RWPE2 (cell line): ENCODE measurements at places on chromosomes 11 and 22.

DNA sequence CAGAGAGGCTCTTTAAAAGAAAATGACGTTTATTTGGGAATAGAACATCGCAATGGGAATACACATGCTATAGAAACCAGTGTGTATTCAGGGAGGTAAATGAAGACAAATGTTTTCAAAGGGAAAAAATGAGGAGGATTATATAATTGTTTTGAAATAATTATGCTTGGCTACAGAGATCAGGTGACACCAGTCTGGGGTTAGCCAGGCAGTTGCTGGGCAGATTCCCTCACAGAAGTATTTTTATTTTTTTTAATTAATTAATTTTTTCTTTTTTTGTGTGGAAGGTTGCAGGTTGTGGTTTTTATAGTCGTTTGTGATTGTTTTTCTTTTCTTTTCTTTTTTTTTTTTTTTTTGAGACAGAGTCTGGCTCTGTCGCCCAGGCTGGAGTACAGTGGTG lies 5.6 kb upstream of the STARD10 start:
- DNase-seq, result no peak

DNA sequence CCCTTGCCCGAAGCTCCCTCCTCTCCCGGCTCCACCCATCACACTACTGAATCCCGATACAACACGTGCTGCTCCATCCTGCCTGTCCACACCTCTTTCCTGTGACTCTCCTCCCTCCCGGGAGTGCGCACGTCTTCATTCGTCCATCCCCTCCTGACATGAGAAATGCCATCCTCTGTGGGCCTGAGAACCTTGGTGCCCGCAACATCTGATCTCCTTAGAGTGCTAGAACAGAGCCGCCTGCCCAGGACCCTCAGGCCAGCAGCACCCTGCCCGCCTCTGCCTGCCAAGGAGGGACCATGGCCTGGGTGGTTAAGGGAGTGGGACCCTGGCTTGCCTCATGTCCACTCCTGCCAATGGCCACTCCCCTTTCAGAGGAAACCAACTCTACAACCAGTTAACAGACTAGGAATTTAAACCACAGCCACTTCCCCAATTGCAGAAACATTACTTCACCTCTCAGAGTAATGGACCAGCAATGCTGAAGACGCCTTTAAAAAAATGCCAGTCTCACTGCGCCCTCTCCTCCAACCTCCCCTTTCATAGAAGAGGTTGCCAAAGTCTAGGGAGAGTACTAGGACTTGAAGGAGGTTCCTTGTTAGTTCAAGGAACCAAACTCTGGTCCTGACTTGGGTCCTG lies 466.3 kb downstream of the OPCML start:
- no peak for DNase-seq

- DNase-seq, result no peak
Measured at GRCh38 chr11:85040166-85040565, 587.0 kb downstream of the DLG2 start.

DNA sequence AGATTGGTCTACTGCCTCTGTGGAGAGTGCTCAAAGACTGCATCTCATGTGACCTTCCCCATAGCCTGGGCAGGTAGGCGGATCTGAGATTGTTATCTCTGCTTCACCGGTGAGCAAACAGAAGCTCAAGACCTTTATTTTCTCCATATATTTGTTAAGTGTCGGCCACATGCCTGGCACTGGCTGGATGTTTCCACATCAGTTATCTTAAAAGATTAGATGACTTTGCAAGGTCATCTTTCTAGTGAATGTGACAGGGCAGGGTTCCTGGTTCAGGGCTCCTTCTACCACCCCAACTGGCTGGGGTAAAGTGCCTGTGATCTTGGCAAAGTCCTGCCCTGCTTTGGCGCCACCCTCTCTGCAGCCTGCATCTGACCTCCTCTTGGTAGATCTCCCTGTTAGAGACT lies 125.0 kb downstream of the CCDC81 start:
- DNase-seq, result no peak

DNA sequence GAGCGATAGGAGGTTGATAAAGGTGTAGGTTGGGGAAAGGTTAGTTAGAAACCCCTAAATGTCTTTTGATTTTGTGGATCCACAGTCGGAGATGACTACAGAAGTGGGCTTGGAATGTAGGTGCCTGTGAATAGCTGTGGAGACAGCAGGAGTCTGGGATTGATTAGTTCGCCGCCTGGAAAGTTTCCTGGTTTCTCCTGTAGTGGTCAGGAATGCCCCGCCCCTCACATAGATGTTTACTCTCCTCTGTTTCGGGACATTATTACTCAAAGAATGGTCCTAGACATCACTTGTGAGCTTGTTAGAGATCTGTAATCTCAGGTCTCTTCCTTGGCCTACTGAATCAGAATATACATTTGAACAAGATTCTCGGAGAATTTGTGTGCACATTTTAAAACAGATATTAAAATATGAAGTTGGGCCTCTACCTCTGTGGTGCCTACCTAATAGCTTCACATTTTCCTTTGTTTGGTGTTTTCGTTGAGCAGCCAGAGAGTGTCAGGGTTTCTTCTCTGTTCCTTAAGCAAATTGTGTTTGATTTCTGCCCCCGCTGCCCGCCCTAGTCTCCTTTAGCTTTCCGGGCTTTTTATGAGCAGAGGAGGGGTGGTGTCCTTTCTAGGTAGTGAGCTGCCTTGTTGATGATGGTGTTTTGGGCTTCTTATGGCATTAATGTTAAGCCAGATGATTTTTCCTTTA lies 89.4 kb downstream of the PPP6R3 start:
- no peak for DNase-seq

- no peak for DNase-seq
Measured at GRCh38 chr11:33375236-33375635, 118.1 kb downstream of the HIPK3 start.

DNA sequence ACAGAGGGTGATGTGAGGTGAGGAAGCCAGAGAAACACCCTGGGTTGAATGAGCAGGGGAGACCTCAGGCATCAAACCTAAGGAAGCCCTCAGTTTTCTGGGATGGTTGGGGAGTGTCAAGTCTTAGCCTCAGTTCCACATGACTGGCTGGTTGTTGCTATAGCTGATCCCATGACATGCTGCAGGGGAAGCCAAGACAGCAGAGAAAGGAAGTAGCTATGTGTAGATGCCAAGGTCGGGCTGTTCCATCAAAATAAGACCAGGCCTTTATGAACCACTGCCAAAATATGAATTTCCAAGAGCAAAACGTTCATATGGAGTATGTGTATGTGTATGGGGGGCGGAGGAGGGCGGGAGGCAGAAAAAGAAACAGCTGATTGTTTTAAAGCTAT lies 11.6 kb downstream of the CD59 start:
- DNase-seq, result no peak

DNA sequence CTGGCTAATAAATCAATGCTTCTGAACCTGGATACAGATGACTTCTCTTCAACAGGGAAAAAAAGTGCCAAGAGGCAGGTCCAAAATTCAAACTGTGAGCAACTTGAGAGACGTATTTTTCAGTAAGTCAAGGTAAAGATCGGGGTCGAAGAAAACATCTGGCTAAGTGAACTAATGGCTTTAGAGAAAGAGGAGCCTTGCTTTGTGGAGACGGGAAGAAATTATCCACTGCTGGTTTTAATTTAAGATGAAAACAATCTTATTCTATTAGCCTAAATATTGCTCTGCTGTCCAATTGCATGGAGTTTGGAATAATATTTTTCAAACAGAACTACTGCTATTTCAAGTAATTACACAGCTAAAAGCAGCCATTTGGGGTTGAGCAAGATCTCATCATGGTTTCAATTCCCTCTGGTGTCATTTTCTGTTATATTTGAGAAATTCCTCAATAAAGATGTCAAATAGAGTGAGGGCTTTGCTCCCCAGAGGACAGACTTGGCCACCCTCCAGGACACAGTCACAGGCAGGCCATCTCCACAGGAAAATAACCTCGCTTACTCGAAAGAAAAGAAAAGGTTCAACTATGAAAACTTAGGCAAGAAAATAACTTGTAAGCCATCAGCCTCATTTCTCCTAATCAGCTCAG lies 29.8 kb downstream of the SCUBE1 start:
- no peak for DNase-seq
